Neural crest cell (in vitro differentiated cells): ENCODE measurements at places on chromosomes 1 and 21.

DNA sequence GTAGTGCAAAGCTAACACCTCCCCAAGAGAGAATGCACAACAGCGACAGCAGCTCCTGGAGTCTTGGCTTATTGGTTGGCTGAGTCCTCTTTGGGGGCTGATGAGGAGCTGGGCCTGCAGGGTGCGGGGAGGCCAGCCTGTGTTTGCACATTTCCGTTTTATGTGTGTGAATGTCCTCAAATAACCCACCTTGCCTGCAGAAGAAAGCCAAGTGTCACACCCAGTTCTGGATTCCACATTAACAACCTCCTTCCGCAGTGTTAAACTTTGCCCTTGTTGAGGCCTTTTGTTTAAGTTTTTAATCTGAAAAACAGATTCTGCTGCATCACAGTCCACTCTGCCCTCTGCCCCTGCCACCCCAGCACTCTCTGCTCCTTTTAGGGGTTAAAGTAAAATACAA lies 274.5 kb downstream of the TM2D1 start:
- H3K27me3 ChIP-seq, result peaks cover 77% of the 10 kb centered on the region
- no peak for DNase-seq
- H3K4me3 ChIP-seq, result no peak overlapping the region
- H3K36me3 ChIP-seq, result no peaks in the 10 kb centered on the region
- H3K4me1 ChIP-seq, result peaks cover 45% of the 10 kb centered on the region

DNA sequence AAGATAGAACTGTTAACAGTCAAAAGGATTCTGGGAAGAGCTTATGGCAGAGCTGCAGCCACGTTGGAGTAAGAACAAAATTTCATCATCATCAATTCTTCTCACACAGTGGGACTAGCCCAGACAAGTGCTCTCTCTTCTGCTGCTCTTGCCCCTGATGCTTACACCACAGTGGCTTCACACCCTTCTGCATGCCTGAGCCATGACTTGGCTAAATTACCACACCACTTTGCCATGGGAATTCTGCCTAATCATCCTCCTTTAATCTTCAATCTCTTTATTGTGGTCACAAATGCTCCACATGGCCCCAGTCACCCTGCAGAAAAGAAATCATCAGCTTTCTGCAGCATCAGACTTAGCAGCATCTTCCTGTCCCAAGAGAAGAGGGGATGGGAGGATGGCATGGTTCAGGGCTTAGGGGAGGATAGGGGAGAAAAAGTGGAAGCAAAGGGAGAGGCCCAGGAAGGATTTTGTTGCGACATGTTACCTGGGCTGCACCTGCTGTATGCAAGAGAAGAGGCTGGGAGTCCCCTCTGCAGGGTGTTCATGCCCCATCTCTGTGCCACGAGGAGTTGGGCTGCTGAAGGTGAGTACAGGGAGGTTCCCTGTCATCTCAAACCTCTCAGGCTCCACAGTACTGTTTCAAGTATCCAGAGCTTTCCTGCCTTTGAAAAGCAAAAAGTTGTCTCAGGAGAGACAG lies 9.0 kb upstream of the RPTN start:
- H3K27ac ChIP-seq, result no peak overlapping the region
- no peak for DNase-seq
- H3K27me3 ChIP-seq, result no peaks in the 10 kb centered on the region

- H3K36me3 ChIP-seq, result no peaks in the 10 kb centered on the region
- peaks cover 5% of the 10 kb centered on the region for H3K4me1 ChIP-seq
- H3K4me3 ChIP-seq, result no peak overlapping the region
Observed at GRCh38 chr1:84174051-84174556, 30.0 kb downstream of the PRKACB start.

DNA sequence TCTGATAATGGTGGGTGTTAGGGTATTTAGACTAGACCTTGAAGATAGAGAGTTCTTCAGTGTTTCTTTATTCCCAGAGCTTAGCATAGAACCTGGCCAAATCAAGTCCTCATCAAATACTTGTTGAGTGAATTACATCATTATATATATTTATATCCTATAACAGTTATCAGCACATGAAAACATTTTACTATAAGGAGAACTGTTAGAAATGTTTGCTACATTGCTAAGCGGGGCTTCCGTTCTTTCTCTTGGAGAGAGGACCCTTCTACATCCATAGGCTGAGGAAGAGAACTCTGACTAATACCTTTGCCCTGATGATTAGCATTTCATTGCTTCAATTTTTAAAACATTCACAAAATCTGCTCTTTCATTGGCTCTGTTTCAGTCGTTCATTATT lies 66.5 kb upstream of the NBL1 start:
- no peak overlapping the region for H3K4me3 ChIP-seq
- peaks cover 6% of the 10 kb centered on the region for H3K4me1 ChIP-seq
- no peak overlapping the region for H3K27ac ChIP-seq

DNA sequence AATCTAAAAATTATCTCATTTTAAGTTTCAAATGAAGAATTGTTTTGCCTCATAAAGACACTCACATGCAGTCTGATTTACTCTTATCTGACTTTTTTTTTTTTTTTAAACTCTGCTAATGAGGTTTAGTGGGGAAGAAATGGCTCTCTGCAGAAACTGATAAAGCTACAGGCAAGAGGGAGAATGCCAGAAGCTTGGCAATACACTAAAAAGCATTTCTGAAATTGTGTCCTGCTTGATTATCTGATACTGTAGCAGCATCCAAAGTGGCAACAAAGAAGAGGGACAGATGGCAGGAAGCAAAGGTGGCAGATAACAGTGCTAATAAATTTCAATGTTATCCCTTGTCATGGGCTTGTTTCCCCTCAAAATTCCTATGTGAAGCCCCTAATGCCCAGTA lies 1744.9 kb downstream of the NCAM2 start:
- no peak overlapping the region for H3K27ac ChIP-seq
- H3K4me3 ChIP-seq, result no peak overlapping the region
- no peak for DNase-seq
- H3K4me1 ChIP-seq, result no peaks in the 10 kb centered on the region
- no peaks in the 10 kb centered on the region for H3K36me3 ChIP-seq
- no peaks in the 10 kb centered on the region for H3K27me3 ChIP-seq
